Stimulated activated CD8-positive, alpha-beta memory T cell treated with anti-CD3 and anti-CD28 coated beads, Interleukin-7, amount 100 ng/mL, for 1 hour (primary cell): ENCODE measurements at places on chromosomes 1 and 21.

DNA sequence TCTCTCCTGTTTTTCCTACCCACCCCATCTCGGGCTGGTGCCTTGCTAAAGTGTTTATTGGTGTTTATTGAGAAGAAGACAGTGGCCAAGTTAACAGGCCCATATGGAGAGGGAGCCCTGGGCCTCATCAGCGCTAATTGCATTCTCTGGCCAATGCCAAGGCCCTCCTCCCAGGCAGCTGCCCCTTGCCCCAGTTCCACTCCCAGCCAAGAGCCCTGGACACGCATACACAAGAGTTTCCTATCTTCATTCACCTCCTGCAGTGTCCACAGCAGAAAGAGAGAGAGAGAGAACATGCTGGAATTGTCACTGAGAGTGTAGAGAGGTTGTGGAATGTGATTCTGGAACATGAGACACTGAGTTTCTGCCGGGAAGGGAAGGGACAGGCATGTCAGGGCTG is 25.4 kb upstream of the VWA5B1 start:
- no peak for DNase-seq

- no peak for DNase-seq
Measured at GRCh38 chr1:26630634-26631033, 65.2 kb upstream of the ARID1A start.

DNA sequence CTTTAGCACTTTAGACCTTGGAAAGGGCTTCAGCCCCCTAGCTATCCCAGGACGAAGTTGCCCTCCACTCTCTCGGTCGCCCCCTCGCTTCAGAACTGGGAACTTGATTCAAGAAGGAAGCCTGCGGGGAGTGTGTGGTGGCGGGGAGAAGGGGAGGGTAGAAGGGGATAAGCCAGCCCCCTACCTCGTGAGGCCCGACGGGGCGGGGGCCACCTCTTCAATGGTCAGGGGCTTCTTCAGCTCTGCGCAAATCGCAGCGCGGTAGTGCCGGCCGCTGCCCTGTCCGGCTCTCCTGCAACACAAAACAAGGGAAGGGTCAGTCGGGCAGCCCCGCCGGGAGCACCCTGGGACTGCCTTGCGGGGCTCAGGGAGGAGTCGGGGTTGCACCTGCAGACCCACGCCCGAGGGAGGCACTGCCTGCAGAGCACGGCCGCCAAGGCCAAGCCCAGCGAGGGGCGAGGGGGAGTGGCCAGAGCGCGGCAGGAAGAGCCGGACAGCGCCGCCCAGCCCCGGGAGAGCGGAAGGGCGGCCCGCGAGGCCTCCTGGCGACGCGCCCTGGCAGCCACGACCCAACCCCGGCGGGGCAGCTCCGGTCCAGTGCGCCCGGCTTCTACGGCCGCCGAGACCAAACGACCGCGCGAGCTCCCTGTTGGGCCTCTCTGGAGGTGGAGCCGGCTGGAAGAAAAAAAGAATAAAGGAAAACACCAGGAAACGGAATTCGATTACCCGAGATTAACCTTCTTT is 56.2 kb upstream of the RASAL2 start:
- DNase-seq = no peak

DNA sequence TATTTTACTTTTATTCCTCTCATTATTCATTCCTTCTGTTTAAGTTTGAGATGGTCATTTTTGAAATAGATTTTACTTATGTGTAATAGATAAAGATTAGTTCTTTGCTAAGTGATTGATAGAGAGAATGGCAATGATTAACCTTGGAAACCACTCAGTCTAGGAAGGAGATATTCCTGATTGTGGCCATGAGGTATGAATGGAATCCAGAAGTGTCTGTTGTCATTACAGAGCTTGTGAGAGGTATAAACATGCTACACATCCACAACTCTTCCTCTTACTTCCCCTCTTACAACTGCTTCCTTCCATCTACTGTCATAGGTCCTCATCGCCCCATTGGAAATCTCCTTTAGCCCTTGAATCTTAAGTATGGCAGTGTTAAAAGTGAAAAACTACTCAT is 988.8 kb upstream of the B3GALT2 start:
- no peak for DNase-seq

GRCh38 chr1:217494767-217495166 is 136.1 kb downstream of the GPATCH2 start:
- no peak for DNase-seq

GRCh38 chr21:38909929-38910328 is 104.2 kb downstream of the ETS2 start:
- no peak for DNase-seq

- no peak for DNase-seq
Measured at GRCh38 chr1:147904726-147905125, 2.1 kb downstream of the GJA8 start.

GRCh38 chr21:39553331-39553730 is 59.4 kb upstream of the B3GALT5 start:
- no peak for DNase-seq

DNA sequence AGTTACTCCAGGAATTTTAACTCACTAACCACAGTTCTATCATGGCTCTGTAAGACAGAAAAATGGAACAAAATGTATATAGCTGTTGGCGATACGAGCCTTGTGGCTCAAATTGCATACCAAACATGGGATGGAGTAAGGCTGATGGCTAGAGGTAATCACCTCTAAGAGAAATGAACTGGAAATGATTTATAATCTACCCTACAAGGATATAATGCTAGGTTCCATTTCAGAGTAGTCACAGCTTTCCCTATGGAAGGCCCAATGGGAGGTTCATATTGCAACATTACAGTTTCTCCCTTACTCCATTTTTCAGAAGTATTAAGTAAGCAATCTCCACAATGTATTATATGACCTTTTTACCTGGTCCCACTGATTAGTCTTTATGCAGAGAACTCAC is 61.6 kb downstream of the EDEM3 start:
- DNase-seq = no peak

DNA sequence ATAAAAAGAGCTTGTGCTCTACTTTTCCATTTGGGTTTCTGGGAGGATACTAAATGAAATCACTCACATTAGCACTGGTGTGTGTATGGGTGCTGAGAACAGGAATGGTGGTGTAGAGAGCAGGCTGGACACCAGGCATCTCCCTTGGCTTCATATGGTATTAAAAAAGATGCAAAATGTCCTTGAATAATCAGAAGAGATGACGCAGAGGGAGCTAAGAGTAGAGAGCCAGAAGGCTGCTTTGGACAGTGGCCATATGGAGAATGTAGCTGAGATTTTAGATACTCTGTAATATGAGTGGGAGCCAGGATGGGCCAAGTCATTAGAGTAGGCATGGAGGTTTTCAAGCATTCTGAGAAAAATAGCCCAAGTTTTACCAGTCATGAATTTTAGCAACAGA is 112.3 kb upstream of the ZRANB2 start:
- no peak for DNase-seq

GRCh38 chr1:153342178-153342577 is 6.5 kb downstream of the PGLYRP4 start:
- DNase-seq = no peak

- DNase-seq = no peak
Measured at GRCh38 chr1:226786550-226786949, 47.5 kb upstream of the ITPKB start.

- DNase-seq = no peak
Measured at GRCh38 chr1:39091845-39092645, 65.9 kb downstream of the NDUFS5 start.
